ENCODE measurements at places on chromosomes 13 and 19.

DNA sequence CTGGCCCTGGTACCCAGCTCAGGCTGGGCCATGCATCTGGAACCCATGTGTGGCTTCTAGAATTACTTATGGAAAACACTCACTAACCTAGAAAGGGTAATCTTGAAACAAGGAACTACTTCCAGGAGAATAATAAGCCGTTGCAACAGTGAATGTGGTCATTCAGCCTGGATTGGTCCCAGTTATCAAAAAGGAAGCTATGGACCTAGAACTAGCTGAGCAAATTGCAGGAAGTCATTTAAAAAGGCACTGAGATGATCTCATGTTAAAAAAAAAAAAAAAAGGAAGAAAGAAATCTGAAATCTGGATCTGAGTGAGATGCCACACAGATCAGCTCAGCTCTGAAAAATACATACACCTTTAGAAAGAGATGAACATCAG, 59.6 kb downstream of the DCT start:
- no peak for DNase-seq

GRCh38 chr13:46544208-46544607, 8.8 kb upstream of the LRCH1 start:
- no peak for DNase-seq

- DNase-seq: no peak
Measured at GRCh38 chr19:18425515-18426415, 6.6 kb downstream of the SSBP4 start.

- DNase-seq: no peak
Measured at GRCh38 chr19:44476559-44477408, 23.5 kb downstream of the ZNF180 start.

DNA sequence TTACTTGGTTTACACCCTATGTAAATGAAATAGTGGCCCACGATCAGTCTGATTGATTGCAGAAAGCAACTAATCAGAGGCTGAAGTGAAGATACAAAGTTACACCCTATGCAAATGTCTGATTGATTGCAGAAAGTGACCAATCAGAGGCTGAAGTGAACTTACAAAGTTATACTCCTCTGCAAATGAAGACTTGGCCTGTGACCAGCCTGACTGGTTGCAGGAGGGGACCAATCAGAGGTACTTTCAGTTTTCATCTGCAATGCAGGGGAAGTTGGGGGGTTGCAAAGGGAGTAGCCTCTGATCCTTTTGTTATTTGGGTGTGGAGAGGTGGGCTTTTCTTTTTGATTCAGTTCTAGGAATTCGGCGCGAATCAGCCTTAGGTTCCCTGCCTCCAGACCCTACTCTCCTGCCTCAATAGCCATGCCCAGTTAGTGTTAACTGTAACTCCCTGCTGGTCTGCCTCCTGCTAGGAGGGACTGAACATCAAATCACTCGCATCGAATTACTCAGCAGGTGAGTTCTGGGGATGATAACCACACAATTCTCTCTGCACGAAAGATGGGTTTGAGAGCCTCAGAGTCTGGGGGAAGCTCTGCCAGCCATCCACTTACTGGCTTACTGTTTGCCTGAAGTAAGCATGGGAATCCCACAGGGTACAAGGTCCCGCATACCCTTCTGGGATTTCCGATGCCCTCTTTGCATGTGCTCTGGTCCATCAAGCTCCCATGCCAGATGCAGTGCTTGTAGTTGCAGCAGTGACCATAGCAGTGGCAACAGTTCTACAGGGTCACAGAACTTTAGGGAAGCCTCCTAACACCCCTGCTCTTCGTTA, 7.5 kb downstream of the ARL11 start:
- peak; percentile 47 for DNase-seq

DNA sequence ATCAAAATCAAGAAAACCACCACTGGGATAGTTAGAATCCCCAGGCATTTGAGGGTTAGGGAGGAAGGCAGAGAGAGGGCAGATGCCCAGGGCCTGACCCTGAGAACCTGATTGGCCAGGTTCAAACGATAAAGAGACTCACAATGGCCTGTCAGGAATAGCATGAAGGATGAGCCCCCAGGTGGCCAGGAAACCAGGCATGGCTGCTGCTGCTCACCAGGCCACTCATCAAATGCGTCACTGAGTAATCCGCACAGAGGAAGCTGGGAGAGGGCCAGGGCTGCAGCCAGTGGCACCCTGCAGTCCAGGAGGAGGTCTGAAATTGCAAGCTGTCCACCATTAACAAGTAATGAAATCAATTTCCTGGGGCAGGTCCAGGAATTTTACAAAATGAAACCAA, 111.3 kb downstream of the KATNAL1 start:
- DNase-seq: no peak

- DNase-seq: no peak
Measured at GRCh38 chr13:65054277-65054676, 2175.9 kb downstream of the PCDH9 start.

DNA sequence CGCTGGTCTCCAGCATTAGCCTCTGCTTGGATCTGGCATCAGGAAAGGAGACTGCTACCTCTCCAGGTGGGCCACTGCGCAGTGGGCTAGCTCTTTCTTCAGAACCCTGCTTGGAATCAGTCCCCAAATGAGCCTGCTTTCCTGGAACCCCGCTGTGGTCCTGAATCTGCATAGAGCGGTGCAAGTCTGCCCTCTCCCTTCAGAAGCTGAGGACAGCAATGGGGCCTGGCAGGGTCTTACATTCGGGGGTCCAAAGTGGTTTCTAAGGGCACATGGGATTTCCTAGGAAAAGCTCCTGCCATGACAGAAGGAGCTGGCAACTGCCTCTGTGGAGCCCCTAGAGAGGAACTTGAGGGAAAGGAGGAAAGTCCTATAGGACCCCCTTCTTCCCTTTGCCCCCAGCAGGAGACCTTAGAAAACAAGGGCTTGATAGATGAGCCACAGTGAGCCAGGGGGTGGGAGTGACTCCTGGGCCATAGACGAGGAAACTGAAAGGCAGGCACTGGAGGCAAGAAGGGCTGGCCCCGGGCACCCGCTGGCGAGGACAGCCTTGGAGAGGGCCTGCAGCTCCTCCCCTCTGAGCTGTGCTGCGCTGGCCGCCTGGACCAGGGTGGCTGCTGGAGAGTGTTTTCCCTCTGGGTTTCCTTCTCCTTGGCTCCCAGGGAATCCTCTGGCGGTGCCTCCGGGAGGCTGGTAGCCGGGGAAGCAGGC, 1.4 kb upstream of the VSTM2B start:
- no peak for DNase-seq

DNA sequence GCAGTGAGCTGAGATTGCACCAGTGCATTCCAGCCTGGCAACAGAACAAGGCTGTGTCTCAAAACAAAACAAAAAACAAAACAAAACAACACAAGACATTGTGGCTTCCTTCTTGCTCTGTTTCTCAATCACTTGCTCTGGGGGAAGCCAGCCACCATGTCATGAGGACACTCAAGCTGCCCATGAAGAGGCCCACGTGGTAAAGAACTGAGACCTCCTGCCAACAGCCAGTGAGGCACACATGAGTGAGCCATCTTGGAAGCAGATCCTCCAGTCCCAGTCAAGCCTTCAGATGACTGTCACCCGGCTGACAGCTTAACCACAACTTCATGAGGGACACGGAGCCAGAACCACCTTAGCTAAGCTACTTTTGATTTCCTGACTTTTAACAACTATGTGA, 25.2 kb downstream of the CPT1C start:
- DNase-seq: no peak

- DNase-seq: no peak
Measured at GRCh38 chr19:54461613-54462012, 2.0 kb downstream of the LENG9 start.

DNA sequence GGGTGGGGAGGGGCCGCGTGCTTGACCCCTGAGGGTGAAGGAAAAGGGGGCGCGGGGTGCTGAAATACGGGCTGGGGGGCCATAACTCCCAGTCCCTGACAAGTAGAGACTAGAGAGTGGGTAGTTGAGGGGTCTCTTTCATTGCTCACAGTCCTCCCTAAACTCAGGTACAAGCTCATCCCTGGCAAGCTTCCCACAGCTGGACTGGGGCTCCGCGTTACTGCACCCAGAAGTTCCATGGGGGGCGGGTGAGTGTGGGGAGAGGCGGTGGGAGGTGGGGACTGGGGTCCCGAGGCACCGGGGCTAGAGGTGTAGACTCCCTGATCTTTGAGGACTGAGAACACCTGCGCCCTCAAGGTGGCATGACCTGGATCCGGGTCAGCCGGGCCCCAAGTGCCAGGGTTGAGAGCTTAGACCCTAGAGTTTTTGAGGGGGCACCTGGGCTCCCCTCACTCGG, 1.3 kb downstream of the ETV2 start:
- DNase-seq: no peak

DNA sequence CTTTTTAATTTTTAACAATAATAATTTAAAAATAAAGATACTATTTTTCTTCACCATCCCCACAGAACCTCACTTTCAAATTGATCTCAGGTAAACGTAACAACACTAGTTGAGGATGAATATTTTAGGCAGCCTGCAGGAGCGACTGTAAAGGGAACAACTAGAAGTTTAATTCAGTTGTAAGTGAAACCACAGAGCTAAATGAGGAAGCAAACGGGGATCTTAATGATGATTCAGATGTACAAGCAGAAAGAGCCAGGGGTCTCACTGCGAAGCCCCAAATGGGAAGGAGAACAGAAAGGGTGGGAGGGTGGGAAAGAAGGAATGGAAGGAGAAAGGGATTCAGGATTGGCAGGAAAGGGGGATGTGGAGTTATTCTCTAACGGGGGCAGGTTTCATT, 54.6 kb upstream of the RAP2A start:
- no peak for DNase-seq

- peak; percentile 93 for DNase-seq
Measured at GRCh38 chr19:50724522-50725217, 1.5 kb downstream of the CLEC11A start.

- DNase-seq: no peak
Measured at GRCh38 chr13:113969973-113970611, 3.8 kb downstream of the C13orf46 start.
